ENCODE measurements at places on chromosomes 2 and 18.

DNA sequence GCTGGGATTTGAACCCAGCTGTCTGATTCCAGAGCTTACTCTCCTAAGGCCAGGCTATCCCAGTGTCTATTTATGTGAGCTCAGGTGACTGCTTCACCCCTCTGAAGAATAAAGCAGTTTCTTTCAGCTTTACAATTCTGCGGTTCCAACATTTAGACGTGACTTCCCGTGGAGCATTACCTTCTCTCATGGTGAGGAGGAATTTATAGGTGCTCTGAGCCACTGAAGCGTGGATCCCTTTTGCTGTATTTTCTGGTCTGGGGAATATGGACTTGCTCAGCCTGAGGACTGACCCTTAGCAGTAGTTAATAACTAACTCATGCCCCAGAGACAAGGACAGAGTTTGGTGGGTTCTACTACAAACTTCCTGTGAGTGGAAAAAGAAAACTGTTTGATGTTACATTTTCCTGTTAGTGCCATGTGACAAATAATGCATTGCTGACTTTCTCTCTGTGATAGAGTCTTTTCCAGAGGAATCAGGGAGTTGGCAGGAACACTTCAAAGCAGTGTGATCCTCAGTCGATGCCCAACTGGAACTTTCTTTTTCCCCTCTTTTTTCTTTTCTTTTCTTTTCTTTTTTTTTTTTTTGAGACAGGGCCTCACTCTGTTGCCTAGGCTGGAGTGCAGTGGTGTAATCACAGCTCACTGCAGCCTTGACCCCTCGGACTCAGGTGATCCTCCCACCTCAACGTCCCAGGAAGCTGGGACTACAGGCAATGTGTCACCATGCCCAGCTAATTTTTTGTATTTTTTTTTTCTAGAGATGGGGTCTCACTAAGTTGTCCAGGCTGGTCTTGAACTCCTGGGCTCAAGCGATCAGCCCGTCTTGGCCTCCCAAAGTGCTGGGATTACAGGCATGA lies 21.9 kb downstream of the CASP10 start:
- DNase-seq: no peak

DNA sequence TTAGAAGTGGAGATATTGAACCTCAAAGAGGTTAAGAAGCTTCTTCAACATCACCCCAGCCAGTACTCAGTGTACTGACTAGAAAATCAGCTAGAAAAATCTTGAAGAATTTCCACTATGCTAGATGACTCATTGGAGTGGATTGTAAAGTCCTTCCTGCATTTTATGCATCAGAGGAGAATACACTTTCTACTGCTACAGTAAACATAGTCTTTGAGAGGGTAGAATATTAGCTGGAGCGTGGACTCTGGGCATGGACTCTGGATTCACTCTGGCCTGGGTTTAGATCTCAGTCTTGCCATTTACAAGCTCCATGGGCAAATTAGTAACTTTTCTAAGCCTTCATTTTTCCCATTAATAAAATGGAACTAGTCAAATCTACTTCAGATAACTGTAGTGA lies 215.9 kb downstream of the IRS1 start:
- DNase-seq: no peak

GRCh38 chr2:82697231-82697630 lies 1761.8 kb downstream of the SUCLG1 start:
- no peak for DNase-seq

DNA sequence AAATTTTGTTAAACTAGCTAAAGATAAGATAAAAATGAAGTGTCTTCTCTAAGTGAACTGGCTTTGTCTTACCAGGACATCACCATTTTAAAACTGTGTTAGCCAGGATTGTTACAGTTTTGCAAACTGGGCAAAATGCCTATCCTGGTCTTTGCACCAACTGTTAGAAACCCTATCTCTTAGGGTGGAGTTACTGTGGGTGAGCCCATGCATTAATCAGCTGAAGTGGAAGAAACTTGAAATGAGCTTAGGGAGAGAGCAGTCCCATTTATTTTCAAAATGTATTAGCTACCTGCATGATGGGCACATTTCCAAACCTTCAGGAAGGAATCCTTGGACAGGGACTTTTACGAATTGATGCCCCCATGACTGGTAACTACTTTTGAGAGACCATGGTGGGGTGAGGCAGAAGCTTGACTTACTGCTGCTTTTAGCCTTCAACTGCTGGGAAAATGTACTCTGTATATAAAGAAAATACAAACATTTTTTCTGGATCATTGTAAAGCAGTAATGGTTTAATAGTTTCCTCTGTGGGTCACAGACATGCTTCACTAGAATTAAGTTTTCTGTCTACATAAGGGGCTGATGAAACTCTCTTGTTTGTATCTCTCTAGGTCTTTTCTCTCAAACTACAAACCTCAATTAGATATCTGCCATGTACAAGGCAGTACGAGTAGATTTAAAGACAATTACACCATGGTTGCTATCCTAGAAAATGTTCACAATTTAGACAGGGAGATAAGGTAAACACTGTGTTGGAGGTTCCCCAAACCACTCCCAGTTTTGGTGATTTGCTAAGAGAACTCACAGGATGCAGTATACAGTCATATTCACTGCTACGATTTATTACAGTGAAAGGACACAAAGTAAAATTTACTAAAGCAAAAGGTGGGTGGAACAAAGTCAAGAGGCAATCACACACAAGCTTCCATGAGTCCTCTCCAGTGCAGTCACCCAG lies 321.4 kb upstream of the MMADHC start:
- no peak for DNase-seq

- DNase-seq: no peak
These were observed 79.2 kb upstream of the COL5A2 start for GRCh38 chr2:189258616-189259365.

GRCh38 chr2:16609786-16610185 lies 55.8 kb downstream of the CYRIA start:
- DNase-seq: no peak

DNA sequence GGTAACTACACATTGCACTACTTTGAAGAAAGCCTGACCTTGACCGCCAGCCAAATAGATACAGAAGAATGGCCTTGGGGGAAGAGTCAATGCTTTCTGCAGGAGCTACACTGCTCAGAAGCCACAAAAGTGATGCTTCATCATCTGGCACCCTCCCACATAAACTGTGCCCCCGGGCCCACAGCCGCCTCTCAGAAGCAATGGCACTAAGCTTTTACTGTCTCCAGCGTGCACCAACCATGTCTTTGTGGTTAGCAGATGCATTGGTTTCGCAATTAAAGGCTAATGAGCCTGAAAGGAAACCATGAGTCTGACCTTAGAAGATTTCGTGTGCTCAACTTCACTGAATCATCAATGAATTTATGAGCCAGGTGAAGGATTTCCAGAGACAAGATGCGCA lies 209.4 kb upstream of the TRIB2 start:
- peak; percentile 81 for DNase-seq

DNA sequence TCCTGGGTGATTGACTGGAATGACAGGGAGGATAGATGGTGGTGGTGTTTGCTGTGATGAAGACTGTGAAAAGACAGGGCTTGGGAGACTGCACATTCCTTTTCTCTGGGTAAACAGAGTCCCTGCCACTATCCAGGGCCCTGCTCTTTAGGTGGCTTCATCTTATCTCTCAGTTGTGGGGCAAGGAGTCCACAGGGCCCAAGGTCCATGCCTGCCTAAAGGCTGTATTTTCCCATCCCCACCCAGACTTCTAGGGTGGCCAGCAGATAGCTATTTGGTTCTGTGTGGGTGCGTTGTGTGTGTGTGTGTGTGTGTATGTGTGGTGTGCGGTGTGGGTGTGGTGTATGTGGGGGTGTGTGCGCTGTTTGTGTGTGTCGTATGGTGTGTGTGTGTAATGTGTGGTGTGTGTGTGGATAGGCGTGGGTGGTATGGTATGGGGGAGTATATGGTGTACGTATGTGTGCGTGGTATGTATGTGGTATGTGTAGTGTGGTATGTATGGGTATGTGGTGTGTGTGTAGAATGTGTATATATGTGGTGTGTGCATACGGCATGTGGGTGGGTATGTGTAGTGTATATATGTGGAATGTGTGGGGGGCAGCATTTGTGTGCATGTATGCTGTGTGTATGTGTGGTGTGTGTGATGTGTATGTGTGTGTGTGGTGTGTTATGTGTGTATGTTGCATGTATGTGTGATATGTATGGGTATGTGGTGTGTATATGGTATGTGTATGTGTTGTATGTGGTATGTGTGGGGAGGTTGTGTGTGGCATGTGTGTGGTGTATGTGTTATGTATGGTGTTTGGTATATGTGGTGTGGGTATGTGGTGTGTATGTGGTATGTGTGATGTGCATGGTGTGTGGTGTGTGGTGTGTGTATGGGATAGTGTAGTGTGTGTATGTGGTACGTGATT lies 10.5 kb upstream of the XRCC5 start:
- DNase-seq: no peak

DNA sequence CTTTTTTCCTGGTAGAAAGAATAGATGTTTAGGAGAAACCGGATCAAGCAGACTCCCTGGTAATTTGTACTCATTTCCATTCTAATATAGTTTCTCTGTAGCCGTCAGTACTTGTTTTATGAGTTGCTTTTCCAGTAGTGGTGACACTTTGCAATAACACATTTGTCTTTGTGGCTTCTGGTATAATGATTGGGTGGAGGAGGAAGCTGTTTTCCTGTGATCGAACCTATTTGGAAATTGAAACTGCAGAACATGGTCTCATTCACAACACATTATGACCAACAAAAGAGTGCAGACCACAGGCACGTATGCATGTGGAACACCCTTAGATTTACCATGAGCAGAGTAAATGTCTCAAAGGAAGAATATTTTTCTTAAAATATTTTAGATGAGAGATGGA lies 7.6 kb upstream of the SERPINB12 start:
- DNase-seq: no peak

GRCh38 chr2:49693961-49694360 lies 539.6 kb upstream of the FSHR start:
- no peak for DNase-seq

- DNase-seq: peak; percentile 11
These were observed 91.4 kb downstream of the COL6A3 start for GRCh38 chr2:237322564-237322963.

DNA sequence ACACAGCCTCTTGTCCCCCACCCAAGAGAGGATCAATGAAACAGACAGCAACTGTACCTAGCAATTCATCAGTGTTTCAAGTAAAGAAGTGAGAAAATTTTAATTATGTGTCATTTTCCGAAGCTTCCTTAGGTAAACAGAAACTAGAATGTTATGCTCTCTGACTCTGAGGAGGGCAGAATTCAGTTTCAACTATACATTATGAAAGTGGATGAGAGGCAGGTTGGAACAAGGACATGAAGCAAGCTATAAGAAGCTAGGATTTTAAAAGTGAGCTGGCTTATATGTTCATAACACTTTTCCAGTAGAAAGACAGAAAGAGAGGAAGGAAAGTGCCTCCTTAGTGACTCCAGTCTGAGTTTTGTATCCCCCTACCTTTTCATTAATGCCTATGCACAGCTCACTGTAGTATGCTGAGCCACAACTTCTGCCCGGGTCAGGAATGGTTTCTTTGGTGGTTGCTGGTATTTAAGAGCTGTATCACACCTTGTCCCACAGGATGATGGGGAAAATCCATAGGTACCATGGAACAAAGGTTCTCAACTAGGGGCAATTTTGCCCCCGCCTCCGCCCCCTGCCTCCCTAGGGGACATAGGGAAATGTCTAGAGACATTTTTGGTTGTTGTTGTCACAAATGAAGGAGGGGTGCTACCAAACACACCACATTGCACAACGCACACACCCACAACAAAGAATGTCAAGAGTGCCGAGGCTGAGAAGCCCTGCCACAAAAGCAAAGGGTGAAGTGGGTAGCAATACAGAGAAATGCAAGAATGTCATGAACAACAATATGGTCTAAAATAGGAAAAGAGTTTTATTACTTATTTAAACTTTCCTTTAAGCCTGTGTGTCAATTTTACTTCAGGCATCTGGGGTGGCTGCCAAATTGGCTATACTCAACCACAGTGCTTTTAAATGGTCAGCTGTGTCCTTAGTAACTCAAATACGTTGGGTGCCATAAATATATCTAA lies 161.0 kb upstream of the ZFP36L2 start:
- DNase-seq: no peak

GRCh38 chr2:164662868-164663631 lies 41.8 kb upstream of the GRB14 start:
- DNase-seq: no peak

- DNase-seq: no peak
These were observed 219.6 kb downstream of the LTBP1 start for GRCh38 chr2:33166287-33166881.

- DNase-seq: no peak
These were observed 524.7 kb upstream of the ACVR2A start for GRCh38 chr2:147320146-147320545.

DNA sequence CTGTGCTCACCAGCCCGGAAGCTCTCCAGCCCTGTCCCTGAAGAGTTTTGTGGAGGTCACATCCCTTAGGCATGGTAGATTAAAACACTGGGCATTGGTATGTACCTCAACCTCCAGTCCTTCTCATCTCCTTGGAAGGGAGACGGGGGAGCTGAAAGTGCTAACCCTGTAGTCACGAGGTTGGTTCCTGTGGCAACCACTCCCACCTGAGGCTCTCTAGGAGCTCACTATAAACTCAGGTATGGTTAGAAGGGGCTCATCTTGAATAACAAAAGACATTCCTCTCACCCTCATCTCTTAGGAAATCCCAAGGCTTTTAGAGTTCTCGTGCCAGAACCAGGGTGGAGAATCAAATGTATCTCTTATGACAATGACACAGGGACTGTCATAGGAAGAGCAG lies 43.0 kb upstream of the MGAT4A start:
- DNase-seq: no peak

GRCh38 chr2:205610437-205610836 lies 71.9 kb upstream of the NRP2 start:
- DNase-seq: no peak

GRCh38 chr2:213119061-213119809 lies 32.2 kb downstream of the IKZF2 start:
- DNase-seq: peak; percentile 26

DNA sequence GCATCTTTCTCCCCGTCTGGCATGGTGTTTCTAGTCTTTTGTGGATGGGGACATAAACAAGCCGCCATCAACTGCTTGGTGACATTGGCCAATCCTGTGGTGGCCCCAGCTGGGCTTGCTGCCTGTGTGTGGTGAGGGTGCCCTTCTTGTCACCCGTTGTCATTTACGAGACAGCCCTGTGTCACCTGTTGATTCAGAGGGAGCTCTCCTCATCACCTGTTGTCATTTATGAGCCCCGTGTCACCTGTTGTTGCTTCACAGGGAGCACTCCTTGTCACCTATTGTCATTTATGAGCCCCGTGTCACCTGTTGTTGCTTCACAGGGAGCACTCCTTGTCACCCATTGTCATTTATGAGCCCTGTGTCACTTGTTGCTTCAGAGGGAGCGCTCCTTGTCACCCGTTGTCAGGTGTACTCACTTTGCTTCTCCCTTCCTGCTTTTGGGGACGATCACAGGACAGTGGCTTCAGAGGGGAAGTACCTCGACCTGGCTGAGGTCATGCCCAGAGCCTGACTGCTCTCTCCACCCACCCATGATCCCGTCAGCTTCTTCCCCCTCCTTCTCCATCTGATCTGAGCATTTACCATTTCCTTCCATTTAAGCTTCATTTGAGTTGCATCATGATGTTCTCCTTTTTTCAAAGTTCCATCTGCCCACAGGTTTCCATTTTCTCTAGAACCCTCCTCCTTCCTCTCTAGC lies 29.1 kb downstream of the HPCAL1 start:
- DNase-seq: peak; percentile 79

Data from stimulated activated naive CD8-positive, alpha-beta T cell treated with anti-CD3 and anti-CD28 coated beads, Interleukin-15, Interleukin-2, amounts not matched to agents 100 U/mL and 50 U/mL, for 24 hours (primary cell).